Activated T-cell treated with anti-CD3 and anti-CD28 coated beads for 1 hour (primary cell): ENCODE measurements at places on chromosomes 1 and 21.

DNA sequence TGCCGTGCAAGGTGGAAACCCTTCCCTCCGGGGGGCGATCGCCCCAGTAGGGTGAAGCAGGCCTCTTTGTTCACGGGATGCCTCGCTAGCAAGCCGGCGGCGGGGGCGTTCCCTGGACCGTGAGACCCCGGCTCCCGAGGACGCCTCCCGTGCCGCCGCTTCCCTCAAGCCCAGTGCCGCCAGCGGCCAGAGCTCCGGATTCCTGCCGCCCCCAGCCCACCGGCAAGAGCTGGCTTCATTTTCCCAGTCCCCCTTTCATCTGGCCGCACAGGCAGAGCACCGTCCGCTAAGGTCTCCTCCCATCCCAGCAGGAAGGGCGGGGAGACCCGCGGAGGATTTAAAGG lies 16.3 kb downstream of the IER5 start:
- peak; percentile 34 for DNase-seq

GRCh38 chr1:107935396-107936064 lies 29.4 kb downstream of the VAV3 start:
- DNase-seq = no peak

DNA sequence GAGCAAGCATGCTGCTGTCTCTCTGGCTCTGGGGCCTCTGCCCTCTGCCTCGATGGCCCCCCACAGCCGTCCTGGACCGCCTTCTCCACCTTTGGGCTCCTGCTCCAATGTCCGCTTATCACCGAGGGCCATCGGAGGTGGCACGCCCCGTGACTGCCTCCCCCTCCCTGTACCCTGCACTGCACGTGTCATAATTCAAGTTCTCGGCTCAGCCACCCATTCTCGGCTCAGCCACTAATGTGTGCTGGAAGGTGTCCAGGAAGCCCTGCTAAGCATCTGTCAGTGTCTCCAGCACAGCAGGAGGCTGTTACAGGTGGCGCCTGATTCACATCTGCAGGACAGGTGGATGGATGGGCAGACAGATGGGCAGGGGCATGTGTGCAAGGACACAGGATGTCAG lies 45.5 kb downstream of the TP73 start:
- DNase-seq = no peak

DNA sequence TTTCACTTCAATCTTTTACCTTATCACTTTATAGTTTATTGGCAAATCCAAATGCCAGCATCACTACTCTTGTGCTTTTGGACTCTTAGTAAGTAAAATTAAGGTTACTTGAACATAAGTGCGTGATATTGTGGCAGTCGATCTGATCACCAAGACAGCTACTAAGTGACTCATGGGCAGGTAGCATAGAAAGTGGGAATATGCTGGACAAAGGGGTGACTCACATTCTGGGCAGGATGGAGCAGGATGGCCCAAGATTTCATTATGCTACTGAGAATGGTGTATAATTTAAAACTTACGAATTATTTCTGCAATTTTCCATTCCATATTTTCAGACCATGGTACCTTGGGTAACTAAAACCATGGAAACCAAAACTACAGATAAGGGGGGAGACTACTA lies 120.2 kb downstream of the ROR1 start:
- no peak for DNase-seq

DNA sequence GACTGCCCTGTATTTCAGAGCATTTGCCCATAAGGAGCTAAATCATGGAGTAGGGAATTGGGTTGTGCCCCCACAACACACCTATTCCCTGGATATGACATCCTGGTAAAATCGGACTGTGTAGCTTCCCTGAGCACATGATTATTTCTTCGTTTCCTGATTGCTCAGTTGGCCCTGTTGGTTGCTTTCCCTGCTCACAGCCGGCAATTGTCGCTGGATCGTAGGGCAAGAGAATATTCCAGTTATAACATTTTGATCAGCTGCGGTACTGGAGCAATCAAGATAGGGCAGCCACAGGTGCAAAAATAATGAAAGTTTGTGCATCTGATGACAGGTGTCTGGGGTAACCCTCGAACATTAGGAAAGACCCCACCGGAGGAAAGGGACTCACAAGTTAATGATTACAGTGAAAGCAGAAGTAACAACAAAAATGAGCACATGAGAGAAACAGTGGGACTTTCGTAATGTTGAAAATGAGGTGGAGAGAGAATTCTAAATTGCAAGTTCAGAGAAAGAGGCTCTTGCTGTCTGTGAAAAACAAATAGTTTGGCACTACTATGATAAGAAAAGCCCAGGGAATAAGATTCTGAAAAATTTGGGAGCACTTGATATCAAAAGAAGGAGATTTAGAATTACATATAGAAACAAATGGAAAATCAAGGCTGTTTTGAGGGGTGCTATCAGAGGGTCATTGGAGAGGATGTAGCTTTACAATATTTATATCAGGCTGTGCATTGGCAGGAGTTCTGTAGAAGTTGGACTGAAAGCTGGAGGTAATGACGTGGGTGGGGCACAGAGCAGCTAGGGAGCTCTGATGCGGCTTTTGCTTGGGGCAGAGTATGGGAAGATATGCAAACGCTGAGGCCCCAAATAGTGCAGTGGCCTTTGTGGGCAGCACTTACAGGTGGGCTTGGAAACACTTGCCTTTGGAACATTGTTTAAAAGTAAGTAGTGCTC lies at the start of gene MAB21L3:
Gene MAB21L3, plus strand, starts transcription at position 833 of the 957 bp plus-strand sequence. CDS start 1,217 bp downstream, outside the sequence.
- no peak for DNase-seq

DNA sequence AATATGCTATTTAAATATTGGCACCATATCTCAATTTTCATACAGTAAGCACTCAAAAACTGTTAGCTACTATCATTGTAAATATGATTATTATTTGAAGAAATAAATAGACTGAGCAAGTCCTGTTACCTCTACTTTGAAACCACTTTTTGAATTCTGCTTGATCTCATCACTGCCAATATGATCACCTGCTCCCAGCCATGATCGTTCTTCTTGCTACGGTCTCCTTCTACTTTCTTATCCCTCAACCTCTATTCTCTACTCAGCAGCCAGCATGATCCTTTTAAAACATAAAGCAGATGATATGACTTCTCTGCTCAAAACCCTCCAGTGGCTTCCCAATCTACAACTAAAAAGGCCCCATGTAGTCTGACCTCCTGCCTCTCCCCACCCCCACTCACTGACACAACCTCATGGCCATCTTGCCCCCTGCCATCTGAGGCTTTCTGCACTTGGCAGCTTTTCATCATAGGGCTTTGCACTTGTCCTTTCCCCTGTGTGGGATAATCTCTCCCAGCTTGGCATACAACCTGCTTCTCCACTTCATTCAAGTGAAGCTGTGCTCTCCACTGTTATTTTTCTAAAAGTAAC lies 27.2 kb downstream of the CD34 start:
- no peak for DNase-seq

DNA sequence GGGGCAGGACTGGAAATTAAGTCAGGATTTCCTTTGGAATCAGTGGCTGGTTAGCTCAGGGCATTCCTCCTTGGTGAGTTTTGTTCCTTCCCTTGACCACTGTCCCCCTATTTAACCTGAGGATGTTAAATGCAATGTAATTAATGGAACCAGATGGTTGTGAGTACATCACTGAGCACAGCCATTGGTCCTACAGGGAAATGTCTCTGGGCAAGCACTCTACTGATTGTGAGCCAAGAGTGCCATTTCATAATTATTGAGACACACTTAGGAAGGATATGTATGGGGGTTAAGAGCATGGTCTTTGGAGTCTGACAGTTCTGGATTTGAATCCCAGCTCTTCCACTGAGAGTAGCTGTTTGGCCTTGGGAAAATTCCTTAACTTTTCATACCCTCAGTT lies 74.4 kb downstream of the SPAG17 start:
- no peak for DNase-seq

- DNase-seq = no peak
Measured at GRCh38 chr21:16407403-16408240, 677.8 kb downstream of the USP25 start.

DNA sequence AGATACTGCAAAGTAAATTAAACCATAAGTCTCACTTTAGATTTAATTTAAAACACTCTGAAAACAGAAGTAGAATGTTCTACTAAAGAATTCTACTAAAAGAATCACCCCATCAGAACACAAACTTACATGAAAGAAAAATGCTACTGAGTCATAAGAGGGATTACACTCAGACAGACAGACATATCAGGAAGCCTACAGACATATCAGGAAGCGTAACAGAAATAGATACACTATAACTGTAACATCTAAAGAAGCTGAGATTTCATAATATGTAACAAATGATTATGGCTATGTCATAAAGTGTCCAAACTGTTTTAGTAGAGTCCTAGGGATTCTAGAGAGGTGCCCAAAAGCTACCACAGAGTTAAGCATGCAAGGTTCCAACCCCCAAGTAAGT lies 23.9 kb downstream of the FOXJ3 start:
- DNase-seq = no peak

DNA sequence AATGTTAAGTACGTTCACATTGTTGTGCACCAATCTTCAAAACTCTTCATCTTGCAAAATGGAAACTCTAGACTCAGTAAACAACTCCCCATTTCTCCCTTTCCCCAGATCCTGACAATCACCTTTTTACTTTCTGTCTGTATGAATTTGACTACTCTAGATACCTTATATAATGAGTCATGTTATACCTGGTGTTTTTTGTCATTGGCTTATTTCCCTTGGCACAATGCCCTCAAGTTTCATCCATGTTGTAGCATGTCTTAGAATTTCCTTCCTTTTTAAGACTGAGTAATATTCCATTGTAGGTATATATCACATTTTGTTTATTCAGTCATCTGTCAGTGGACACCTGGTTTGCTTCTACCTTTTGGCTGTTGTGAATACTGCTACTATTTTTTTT lies 399.5 kb downstream of the LMO4 start:
- no peak for DNase-seq

GRCh38 chr1:118949315-118949714 lies 38.8 kb downstream of the TBX15 start:
- DNase-seq = no peak

DNA sequence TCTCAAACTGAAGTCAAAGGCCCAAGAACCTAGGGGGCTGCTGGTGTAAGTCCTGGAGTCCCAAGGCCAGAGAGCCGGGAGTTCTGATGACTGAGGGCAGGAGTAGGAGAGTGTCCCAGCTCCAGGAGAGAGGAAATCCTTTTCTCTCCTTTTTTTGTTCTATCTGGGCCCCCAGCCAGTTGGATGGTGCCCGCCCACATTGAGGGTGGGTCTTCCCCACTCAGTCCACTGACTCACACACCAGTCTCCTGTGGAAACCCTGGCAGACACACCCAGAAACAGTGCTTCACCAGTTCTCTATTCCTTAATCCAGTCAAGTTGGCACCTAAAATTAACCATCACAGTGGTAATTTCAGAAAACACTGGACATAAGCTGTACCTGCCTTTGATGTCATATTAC lies 12.7 kb upstream of the WDR26 start:
- DNase-seq = no peak

DNA sequence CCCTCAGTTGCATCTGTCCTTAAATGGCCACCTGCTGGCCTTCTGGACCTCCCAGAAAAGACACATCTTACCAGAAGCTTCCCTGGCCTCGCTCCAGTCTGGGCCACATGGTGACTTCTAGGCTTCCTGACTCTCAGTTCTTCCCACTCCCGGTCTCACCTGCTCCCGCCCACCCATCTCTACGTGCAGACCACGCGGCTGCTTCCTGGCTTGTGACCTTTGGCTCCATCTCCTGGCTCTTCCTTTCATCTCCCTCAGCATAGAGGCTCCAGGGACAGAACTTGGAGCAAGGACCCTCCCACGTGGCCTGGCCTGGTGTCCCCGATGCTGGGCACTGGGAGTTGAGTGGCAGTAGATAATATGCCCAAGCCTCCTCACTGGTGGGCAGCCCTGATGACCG lies 124.9 kb upstream of the IRF2BP2 start:
- DNase-seq = no peak

DNA sequence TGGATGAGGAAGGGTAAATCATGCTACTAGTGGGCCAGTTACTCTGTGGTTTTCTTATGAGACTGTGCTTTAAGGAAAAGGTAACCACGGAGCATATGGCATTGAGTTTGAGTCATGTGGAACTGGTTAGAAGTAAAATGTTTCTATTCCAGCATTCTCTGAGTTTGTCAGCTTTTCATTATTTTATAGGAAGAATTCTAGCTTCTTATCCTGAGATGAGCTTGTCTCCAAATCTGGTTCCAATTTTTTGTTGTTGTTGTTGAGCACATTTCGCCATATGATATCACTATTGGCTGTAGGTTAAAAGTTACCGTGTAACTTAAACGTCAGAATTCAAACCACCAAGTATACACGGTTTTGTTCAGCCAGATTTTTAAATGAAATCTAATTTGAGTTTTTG lies 69.9 kb downstream of the ATF6 start:
- DNase-seq = no peak

- DNase-seq = peak; percentile 69
Measured at GRCh38 chr1:203267347-203267846, 37.9 kb upstream of the BTG2 start.

DNA sequence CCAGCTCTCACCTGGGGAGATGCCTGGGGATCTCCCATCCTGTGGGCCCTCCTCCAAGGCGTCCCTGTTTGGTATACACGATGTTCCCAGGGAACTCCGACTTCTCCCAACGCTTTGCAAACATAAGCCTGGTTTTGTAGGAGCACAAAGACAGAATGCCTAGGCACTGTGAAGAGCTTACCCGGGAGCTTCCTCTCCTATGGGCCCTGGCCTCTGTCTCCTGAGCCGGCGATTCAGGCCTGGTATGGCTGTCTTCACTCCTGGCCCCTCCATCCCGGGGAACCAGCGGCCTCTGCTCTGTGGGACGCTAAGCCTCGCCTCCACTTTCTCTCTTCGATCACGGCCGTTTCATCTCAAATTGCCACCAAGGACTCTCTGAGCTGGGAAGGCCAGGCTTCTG lies 59.6 kb upstream of the ACTRT2 start:
- no peak for DNase-seq

GRCh38 chr1:67648582-67649326 lies 36.2 kb upstream of the GADD45A start:
- no peak for DNase-seq

DNA sequence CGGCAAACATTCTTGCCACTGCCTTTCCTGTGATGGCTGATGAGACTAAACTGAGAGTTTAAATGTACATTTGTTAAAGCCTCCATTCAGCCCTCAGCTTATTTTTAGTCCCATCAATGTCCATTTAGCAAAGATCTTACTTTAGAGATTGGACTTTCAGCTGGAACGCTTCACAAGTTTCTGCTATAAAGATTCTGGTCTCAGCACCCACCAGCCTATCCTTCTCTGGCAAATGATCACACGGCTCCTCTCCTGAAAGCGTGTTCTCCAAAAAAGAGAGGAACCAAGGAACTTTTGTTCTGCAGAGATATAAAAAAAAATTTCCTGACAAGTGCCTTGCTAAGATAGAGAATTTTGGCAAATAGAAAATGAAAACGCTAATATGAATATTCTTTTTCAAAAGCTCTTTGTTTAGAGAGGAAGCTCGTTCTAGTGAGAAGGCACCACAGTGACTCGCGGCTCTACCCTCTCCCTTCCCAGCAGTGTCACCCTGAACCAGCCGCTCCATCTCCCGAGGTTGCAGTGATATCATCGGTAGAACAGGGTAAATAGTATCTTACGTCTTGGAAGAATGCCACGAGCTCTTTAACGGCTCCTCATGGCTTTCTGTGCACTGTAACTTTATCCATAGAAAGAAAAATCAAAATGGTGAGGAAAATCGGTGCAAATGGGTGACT lies 200.2 kb downstream of the APP start:
- DNase-seq = no peak
